ENCODE measurements at places on chromosomes 5 and 9. TPM values are rescaled to one million over a fixed set of nuclear protein-coding genes. Genes with fewer than 3 reads are reported as not detected.

The UBAC1 gene
- 35.2 TPM for polyA plus RNA-seq

The CDX1 gene
- 46.9 TPM for polyA plus RNA-seq

The ERGIC1 gene
- 39.1 TPM for polyA plus RNA-seq

The KIF20A gene
- polyA plus RNA-seq = 9.0 TPM

The PCDHGA8 gene
- 0.28 TPM for polyA plus RNA-seq

The TAF11L10 gene
- not detected for polyA plus RNA-seq

The KIAA1191 gene
- polyA plus RNA-seq = 96.8 TPM

The RUFY1 gene
- polyA plus RNA-seq = 37.3 TPM

The RARS1 gene
- 77.9 TPM for polyA plus RNA-seq

The NME5 gene
- 2.6 TPM for polyA plus RNA-seq

The CCL27 gene
- polyA plus RNA-seq = 0.81 TPM

The SLC35A4 gene
- polyA plus RNA-seq = 70.4 TPM

The SV2C gene
- 0.04 TPM for polyA plus RNA-seq

The CKS2 gene
- 145 TPM for polyA plus RNA-seq

The PCAT7 gene
- polyA plus RNA-seq = 11.3 TPM

Measured in hepatocyte (in vitro differentiated cells).